ENCODE measurements at places on chromosomes 5 and 9.

GRCh38 chr9:89218040-89218928 lies 39.7 kb upstream of the SHC3 start:
- DNase-seq: no peak

DNA sequence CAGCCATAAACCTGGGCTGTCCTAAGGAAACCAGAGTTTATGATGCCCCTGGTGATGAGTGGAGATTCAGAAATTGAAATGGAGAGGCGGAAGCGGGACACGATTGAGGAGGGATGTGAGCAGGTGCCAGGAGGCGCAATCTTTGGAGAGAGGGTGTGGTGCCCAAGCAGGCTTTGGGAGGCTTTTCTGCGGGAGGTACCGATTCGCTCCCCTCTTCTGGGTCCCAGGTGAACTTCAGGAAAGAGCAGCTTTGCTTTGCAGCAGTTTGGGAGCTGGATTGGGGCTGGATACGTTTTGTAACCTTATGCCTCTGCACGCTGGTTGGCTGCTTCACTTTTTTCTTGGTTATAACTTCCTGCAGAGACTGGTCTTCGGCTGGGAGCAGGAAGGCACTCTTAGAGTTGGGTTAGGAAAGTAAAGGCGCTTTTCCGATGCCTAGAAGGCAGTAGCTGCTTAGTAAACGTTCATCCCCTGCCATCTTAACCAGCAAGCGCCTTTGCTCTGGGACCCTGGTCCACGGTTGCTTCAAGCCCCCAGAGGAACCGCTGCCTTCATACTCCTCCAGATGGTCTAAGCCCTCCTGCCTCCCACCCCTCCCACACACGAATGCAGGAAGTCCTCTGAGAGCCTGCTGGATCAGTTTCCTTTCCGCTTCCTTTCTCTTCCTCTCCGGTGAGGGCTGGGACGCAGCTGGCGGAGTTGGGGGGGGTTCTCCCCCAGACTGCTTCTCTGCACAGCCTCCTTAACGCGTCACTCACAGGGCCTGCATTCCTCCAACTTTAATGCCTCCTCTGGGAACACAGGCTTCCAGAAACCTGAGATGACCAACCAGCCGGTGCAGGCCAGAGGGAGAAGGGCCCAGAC lies 15.2 kb upstream of the NEK6 start:
- DNase-seq: no peak

DNA sequence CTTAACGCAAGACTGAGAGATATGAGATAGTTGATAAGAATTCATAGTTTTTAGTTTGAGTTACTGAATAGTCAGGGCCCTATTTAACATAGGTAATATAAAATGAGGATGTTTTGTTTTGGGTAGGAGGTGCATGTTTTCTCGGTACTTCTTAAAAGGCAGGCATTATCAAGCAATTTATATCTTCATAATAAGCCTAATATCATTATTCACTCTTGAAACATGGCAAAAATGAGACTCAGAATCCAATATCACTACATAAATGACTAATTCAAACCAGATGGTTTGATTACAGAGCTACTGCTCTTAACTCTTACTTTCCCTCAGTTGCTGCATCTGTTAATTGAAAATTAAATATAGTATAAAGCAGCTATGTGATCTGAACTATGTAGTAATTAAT lies 2038.7 kb downstream of the EFNA5 start:
- no peak for DNase-seq

DNA sequence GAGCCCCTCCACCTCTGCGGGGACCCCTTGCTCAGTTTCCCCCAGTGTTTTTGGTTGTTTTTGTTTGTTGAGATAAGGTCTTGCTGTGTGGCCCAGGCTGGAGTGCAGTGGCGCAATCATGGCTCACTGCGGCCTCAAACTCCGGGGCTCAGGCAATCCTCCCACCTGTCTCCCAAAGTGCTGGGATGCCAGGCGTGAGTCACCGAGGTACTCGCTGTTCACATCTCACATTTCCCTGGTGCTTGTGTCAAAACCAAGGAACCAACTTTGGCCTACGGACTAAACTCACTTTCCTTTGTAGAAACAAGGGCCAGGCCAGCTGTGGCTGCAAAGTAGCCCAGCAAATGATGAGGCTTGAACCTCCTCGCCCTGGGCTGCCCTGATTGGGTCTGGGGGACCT lies 9.7 kb upstream of the AJM1 start:
- no peak for DNase-seq

DNA sequence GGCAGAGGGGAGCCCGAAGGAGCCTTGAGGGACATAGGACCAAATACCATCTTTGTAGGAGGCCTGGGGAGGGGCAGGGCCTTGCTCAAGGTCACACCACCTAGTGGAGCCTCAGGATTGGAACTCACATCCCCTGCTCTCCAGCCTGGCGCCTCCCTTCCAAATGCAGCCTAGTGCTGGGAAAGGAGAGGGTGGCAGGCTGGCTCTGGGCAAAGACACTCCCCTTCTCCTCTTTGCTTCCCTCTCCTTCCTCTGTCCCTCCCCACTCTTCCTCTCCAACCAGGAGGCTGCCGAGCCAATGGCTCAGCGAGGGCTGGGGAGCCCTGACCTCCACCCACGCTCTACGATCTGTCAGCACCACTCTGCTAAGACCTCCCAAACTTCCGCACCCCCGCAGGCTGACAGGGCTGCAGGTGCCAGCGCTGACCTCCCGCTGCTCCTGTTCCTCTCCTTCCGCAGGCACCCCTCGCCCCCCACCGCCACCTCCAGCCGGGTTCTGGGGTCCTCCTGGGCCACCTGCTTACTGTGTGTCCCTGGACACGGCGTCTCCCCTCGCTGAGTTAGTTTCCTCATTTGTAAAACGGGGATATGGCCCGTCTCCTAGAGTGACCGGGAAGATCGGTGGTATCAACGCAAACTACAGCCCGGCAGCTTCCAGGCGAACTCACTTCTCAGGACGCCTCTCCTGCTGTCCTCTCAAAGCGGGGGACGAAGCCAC lies 52.9 kb downstream of the C9orf50 start:
- DNase-seq: no peak

DNA sequence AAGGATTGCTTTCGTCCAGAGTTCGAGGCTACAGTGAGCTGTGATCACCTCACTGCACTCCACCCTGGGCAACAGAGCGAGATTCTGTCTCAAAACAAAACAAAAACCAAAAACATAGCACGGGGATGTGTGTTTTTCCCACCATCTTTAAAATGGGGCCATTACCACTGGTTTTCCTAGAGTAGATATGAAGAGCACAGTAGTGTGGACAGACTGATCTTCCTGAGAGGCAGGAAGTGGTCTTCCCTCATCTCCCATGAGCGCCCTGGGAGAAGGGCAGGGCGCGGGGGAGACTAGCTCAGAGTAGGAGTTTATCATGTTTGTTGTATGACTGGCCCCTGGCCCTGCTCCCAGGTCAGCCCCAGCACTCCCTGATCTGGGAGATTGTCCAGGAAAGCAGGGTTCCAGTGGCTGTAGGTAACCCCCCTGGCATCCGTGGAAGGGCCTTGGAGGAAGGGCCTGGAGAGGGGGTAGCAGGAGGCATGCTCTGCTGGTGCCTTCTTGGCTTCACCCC lies 2.3 kb downstream of the SUSD3 start:
- no peak for DNase-seq

DNA sequence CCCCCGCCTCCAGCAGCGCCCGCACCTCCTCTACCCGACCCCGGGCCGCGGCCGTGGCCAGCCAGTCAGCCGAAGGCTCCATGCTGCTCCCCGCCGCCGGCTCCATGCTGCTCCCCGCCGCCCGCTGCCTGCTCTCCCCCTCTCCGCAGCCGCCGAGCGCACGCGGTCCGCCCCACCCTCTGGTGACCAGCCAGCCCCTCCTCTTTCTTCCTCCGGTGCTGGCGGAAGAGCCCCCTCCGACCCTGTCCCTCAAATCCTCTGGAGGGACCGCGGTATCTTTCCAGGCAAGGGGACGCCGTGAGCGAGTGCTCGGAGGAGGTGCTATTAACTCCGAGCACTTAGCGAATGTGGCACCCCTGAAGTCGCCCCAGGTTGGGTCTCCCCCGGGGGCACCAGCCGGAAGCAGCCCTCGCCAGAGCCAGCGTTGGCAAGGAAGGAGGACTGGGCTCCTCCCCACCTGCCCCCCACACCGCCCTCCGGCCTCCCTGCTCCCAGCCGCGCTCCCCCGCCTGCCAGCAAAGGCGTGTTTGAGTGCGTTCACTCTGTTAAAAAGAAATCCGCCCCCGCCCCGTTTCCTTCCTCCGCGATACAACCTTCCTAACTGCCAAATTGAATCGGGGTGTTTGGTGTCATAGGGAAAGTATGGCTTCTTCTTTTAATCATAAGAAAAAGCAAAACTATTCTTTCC lies 19.3 kb downstream of the CDKN2A start:
- no peak for DNase-seq

DNA sequence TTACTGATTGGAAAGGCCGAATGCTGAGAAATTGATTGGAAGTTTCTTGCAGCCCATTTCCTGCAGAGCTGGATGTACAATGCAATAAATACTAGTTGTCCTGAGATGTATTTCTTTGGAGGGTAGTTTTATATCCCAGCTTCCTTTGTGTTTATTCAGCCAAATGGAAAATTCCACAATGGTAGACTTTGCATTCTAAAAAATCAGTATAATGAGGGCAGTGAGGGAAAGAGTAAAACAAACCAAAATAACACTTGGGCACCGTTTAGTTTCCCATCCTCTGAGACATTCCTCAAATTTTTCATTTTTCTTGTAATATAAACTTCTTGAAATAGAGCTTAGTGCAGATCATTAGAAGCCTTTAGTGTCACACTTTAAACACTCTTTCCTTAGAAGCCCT lies 379.4 kb downstream of the EBF1 start:
- DNase-seq: no peak

- DNase-seq: no peak
Observed at GRCh38 chr5:30195036-30195435, 998.5 kb upstream of the CDH6 start.

- no peak for DNase-seq
Observed at GRCh38 chr5:107476783-107477182, 194.0 kb downstream of the EFNA5 start.

- DNase-seq: no peak
Observed at GRCh38 chr5:116145416-116145815, 60.6 kb downstream of the COMMD10 start.

- no peak for DNase-seq
Observed at GRCh38 chr5:61464512-61464911, 132.5 kb downstream of the ZSWIM6 start.

GRCh38 chr5:72509401-72509800 lies 2.2 kb upstream of the ZNF366 start:
- no peak for DNase-seq

- no peak for DNase-seq
Observed at GRCh38 chr5:4531756-4532704, 608.1 kb upstream of the ADAMTS16 start.

DNA sequence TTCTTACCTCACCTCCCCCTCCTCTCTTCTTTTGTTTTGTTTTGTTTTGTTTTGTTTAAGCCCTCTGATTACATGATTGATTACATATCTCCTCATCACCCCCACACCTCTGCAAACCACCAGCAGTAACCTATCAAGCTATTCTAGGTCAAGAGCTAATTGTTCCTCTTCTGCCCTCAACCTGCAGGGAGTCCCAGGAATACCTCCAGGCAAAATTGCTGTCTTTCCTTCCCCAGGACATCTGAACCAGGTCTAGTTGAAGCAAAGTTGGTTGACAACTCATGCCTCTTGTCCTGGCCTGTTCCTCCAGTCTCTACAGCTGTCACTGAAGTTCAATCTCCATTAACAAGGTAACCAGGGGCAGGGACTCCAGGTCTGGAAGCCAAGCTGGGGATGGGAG lies 80.0 kb upstream of the PTGER4 start:
- DNase-seq: no peak

- DNase-seq: no peak
Observed at GRCh38 chr9:92949266-92949982, 2.1 kb downstream of the FGD3 start.

DNA sequence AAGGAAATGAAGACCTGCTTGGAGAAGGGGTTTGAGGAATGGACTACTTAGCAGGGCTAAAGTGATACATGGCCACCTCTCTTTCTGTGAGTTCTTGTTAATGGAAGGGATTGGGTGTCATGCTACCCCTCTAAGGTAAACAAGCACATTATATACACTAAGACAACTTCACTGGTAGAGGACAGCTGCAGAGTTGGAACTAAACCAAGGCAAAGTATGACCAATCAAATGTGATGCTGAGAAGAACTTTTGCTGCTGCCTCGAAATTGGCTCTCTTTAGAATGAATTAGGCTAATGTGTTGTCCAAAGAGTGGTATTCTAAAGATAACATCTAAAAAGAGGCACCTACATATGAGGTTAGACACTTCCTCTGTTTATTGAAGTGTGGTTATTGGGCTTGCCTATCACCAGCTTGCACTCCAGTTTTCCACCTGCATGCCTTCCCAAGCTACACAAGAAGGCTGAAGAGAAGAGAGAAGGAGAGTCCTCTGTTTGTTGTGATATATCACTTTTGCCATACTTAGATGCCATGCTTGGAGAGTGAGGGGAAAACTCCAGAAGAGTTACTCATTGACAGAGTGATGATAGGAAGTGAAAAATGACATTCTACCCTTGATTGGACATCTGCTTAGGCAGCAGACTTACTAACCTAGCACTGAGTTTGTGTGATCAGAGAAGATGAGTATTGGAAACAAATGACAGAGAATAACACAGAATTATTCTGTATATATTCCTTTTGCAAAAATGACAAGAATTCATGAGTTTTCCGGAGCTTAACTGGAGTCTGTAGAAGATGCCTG lies 536.1 kb downstream of the ZNF608 start:
- DNase-seq: no peak

DNA sequence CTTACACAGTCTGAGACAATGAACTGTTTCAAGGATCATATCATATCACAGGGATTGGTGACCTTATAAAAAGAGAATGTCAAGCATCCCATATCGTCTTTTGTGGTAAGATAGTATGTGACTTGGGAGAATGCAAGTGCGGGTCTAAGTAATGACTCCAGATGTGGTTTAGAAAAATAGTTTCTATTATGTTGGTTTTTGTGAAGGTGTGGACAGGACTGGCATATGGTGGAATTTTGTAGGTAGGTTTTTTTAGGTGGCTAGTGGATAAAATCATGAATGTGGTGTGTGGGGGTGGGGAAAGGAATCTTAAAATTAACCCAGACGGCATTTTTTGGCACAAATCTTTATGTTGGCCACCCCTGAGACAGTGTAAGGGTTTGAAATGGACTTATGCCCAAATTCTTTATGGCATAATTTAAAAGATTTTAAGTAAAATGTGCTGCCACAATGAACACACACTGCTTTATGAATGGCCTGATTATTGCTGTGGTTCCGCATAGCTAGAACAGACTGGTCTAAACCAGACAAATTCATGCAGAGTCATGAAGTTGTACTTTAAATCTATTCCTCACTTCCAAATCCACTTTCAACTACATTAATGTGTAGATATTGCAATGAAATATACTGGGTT lies 204.8 kb upstream of the HAPLN1 start:
- no peak for DNase-seq

DNA sequence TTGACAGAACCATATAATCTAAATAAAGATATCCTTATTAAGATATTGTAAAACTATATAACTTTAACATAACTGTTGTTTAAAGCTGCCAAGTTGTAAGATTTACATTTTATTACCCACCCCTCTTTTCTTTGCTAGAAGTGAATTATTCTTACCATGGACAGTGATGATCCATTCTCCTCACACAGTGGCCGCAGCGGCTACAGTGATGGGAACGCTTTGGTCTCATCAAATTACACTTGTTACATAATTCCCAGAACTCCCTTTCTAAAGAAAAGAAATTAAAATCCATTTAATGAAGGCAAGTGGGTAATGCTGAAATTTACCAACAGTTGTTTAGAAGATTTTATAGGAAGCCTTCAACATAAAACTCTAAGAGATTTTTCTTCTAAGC lies 31.2 kb downstream of the ZDHHC21 start:
- DNase-seq: no peak

GRCh38 chr9:37997636-37998374 lies 71.2 kb downstream of the SHB start:
- no peak for DNase-seq

- DNase-seq: no peak
Observed at GRCh38 chr9:134374301-134375010, 48.2 kb downstream of the RXRA start.

Data from esophagus squamous epithelium (tissue), 5 donors.